ENCODE measurements at places on chromosomes 7 and 10.
A peak's percentile ranks its signal among the peaks of the same experiment; 100 is the strongest.

- no peak for DNase-seq
These were observed 22.5 kb downstream of the ORC5 start for GRCh38 chr7:104185346-104185745.

DNA sequence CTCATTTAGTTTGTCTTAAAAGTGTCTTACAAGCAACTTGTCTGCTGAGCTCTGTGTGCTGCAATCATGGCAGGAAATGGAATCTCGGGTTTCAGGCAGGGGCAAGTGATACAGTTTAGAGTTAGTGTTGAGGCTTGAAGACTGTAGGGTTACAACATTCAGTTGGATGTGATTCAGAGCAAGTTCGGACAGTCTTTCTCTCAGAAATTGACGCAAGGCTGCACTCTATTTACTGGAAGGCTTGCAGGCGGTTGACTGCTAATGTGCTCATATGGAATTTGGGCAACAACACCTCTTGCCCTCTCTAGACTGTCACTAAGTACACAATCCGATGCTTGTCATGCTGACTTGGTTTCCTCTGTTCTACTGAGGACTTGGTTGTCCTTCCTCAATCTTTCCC, 161.7 kb upstream of the BMPER start:
- no peak for DNase-seq

DNA sequence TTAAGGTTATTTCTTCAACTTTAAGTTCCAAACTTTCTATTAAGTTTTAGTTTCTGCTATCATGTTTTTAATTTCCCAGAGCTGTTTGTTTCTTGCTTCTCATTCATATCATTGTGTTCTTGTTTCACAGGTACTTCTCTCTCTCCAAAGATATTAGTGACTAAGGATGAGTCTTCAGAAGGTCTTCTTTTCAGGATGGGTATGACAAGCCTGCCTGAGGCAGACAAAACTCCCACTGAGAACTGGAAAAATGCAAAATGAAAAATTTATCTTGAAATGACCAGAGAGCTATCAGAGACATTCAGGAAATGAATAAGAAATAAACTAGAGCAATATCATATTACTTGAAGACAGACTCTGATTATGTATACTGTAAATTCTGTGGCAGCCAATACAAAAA, 110.8 kb upstream of the EGFR start:
- no peak for DNase-seq

DNA sequence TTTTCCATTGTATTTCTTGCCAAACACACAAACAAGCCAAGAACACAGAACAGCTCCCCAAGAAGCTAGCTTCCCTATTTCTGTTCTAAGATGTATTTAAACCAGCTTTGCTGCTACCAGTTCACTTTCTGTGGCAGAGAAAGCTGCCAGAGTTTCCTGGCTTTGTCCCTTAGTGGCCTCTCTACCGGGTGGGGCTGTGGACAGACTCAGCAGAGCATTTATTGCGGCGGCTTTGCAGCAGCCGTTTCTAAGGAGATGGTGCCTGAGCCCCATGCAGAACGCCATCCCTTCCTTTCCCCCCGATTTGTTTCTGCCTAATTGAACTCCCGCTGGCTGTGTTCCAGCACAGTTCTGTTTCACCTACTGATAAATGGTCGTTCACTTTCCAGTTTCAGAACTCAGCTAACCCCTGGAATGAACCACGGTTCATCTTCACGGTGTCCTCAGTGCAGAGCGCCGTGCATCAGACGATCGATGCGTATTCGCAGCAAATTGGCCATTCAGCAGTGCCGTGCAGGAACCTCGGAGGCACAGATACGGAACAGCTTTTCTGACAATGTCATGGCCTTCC, 33.8 kb upstream of the SFMBT2 start:
- DNase-seq = no peak

- no peak for DNase-seq
These were observed 171.4 kb downstream of the DKK1 start for GRCh38 chr10:52485462-52485861.

DNA sequence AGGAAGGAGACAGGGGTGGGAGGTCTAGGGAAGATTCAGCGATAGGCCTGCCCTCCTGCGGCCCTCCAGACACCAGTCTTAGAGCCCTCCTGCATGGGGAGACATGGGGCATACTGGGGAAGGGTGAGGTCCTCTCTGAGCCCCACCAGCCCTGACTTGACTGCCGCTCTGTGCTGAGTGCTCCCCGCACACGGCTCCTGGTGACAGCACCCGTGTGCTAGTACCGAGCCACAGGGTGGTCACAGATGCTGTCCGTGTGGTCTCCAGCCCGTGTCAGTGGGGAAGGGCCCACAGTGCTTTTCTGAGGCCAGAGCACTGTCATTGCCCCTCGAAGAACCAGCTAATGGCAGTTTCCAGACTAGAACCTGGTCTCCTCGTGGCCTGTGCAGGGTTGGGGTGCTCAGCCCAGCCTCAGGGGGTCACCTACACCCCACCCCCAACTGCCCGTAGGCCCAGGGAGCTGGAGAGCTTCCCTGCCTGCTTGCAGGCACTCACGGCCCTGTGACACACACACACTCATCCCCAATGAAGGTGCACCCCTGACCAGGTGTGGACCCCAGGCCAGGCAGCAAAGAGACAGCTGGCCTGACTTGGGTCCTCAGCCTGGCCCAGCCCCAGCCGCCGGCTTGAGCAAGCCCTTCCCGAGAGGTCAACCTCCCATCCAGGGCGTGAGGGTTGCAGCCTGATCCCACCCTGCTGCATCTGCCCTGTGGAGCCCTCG, 86.0 kb upstream of the RET start:
- DNase-seq = no peak

DNA sequence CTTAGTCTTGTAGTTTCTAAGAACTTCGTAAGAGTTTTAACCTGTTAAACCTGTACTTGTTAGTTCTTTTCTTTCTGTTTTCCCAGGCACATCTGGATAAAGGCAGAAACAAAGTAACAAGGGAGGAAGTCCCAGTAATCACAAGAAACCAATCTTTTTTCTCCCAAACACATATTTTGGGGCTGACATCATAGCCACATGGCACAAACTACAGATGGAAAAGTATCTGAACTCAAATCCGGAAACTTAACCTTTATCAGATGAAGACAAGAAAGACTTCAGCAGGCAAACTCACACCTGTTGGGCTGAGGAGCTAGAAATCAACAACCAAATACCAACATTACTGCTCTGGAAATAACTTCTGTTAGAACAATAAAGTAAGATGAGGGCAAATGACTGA, 67.1 kb downstream of the CUBN start:
- no peak for DNase-seq

GRCh38 chr7:99740573-99741440, 5.8 kb upstream of the CYP3A7 start:
- DNase-seq = no peak

DNA sequence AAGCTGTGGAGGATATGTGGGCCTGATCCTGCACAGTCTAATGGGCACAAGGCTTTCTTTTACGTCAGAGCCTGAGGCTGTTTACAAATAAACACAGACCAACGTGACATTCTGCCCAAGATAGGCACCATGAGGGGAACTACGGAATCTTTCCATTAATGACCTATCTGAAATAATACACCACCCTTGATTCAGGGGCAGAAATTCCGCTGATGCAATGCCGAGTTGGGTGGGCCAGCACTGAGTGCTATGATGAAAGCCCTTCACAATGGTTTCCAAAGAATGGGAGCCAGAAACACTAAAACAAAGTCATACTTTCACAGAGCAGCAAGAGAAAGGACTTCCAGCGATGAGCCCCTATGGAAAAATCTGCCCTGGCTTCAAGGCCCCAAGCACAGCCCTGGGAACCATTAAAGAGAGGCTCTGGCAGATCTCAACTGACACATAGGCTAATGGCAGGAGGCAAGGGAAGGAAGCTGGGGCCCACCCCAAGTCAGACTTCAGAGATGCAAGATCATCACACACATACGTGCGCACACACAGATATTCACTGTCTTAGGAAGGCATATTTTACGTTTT, 72.2 kb upstream of the DLX6 start:
- no peak for DNase-seq

DNA sequence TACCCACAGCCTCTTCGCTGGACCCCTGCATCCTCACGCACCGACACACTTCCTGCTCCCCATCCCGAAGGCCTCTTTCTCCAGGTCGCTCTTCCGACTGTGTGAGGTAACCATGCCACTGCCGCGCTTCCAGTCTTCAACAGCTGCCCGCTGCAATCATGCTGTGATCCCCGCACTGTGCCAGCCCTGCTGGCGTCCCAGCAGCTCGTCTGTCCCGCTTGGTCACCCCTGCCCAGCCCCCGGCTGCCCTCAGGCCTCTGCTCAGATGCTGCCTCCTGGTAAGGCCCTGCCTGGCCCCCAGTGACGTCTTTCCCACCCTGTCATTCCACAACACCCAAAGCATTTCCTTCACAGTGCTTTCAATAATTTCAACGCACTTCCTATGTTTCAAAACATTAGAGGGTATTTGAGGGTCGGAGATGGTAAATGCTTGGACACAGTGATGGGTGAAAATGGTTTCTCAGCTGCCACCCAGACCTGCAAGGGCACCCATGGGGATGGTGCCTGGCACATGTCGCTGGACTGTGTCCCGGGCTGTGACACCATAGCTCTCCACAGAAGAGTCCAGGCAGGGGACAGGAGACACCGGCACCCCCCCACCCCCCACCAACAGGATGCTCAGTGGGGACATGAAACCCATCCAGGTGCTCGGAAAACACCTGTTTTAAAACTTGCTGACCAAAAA, 125.2 kb downstream of the MAD1L1 start:
- DNase-seq = peak; percentile 86

GRCh38 chr10:110506448-110506847, 8.7 kb downstream of the DUSP5 start:
- no peak for DNase-seq

DNA sequence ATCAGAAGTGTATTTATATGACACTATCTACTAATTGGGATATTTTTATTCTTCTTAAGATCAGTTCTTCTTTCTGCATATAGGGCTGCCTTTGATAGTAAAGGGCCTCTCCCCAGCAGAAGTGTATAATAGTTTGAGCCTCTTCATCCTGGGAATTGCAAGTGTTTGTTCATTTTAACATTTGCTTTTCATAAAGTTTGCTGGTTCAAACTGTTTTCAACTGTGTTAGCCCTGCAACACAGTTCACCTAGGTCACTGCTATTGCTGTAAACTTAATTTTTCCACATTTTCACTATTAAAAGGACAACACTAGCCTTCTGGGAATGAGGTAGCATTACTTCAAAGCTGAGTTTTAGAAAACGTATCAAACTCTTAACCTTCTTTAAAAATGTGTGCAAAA, 2.8 kb downstream of the JAZF1 start:
- DNase-seq = no peak

DNA sequence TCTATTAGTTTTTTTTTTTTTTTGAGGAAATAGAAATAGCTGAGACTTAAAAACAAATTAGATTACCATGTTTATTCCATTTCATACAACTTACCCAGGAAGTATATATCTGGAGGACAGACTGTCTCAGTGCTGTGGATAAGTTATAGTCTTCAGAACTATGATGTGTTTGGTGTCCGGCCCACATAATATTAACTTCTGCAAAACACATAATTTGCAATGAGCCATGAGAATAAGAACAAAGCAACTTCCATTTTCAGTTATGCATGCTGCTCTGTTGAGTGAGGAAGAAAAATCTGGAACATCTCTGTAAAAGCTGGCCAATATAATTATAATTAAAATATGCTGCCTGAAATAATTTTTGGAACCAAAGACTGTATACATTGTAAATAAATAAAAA, 130.9 kb downstream of the AGMO start:
- DNase-seq = peak; percentile 91

DNA sequence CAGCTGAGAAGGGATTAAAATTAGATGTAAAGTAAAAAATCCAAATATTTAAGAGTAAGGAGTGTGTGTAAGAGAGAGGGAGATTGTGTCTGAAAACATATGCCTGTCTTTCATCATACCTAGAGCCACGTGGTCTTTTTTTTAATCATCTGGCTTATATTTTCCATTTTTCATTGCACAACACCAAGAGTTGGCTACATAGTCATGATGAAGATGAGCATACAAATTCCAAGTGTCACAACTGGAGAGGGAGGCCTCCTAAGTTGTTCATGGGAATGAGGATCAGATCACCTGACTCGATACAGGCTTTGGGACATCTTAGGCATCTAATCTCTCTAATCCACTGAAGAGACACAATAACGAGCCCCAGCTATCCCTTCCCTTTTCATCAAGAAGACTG, 47.2 kb upstream of the CCDC3 start:
- no peak for DNase-seq

DNA sequence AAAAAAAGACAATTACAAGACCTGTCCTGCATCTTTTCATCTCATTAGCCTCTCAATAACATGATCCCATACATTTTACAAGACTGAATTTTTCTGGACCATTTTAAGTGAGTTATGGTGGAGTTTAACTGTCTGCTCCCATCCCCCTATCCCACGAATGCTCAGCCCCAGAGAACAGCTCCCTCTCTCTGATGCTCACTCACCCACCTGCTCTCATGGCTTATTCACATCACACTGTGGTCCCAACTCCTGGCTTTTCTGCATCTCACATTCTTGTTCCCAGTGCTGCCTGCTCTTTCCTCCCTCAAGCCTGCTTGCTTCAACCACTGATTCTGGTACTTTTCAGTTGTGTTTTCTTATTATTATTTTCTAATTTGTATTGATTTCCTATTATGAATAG, 20.4 kb upstream of the CCSER2 start:
- DNase-seq = no peak

GRCh38 chr10:97050205-97050745, 135.5 kb downstream of the SLIT1 start:
- peak; percentile 51 for DNase-seq

GRCh38 chr10:17616403-17617030, 657 bp downstream of the HACD1 start:
- DNase-seq = peak; percentile 40

GRCh38 chr10:28754930-28755718, 77.8 kb downstream of the BAMBI start:
- DNase-seq = no peak

- DNase-seq = no peak
These were observed 254.3 kb upstream of the CACNA2D1 start for GRCh38 chr7:82697897-82698296.

- no peak for DNase-seq
These were observed 273.1 kb downstream of the SEMA3D start for GRCh38 chr7:84913731-84914130.

GRCh38 chr10:13560597-13560996, 26.2 kb upstream of the PRPF18 start:
- DNase-seq = no peak

Data from NCI-H69 (cell line).